ENCODE measurements at places on chromosomes 3 and 15. TPM values are rescaled to one million over a fixed set of nuclear protein-coding genes. Genes with fewer than 3 reads are reported as not detected.

DNA sequence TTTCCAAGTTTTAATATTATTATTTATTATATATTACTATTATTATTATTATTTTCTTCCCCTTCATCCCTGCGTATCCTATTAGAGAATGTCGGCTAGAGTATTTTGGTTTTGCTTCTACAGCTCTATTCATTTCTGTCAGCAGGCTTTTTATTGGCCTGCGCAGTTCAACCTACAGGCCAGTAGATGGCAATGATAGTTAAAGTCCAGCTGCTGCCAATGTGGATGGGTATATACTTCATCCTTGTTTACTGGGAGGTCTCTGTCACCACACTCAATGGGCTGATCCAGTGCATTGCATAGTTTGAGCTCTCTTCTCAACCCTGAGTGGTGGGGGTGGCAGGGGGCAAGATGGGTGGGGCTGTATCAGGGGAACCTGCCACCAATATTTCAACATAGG lies 799.8 kb downstream of the NSUN3 start:
- no peaks in the 10 kb centered on the region for H3K36me3 ChIP-seq
- H3K4me3 ChIP-seq, result no peak overlapping the region
- no peaks in the 10 kb centered on the region for H3K4me1 ChIP-seq
- no peak for DNase-seq
- no peaks in the 10 kb centered on the region for H3K27me3 ChIP-seq

- H3K4me1 ChIP-seq, result no peaks in the 10 kb centered on the region
- no peak overlapping the region for H3K4me3 ChIP-seq
- H3K36me3 ChIP-seq, result no peaks in the 10 kb centered on the region
- H3K27me3 ChIP-seq, result peaks cover 40% of the 10 kb centered on the region
These were observed 42.9 kb downstream of the SEMA5B start for GRCh38 chr3:122984650-122985049.

DNA sequence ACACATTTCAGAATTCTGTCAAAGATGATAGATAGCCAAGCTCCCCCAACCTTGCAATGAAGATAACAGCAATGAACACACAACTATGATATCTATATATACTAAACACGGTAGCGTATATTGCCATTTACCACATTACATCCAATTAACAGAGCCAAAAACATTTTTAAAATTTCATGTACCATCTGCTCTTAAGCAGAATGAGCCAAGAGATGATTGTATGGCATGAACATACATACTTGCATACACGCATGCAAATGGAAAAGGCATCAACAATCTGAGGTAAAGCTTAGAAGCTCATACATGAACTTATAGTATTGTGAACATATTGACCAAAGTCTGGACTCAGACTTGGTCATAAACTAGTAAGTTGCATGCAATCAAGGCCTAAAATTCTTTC lies 712.9 kb upstream of the GOLIM4 start:
- H3K27me3 ChIP-seq, result no peaks in the 10 kb centered on the region
- no peaks in the 10 kb centered on the region for H3K36me3 ChIP-seq
- DNase-seq, result no peak
- H3K4me3 ChIP-seq, result no peak overlapping the region

- DNase-seq, result no peak
These were observed 57.2 kb downstream of the KIF9 start for GRCh38 chr3:47225310-47225906.

DNA sequence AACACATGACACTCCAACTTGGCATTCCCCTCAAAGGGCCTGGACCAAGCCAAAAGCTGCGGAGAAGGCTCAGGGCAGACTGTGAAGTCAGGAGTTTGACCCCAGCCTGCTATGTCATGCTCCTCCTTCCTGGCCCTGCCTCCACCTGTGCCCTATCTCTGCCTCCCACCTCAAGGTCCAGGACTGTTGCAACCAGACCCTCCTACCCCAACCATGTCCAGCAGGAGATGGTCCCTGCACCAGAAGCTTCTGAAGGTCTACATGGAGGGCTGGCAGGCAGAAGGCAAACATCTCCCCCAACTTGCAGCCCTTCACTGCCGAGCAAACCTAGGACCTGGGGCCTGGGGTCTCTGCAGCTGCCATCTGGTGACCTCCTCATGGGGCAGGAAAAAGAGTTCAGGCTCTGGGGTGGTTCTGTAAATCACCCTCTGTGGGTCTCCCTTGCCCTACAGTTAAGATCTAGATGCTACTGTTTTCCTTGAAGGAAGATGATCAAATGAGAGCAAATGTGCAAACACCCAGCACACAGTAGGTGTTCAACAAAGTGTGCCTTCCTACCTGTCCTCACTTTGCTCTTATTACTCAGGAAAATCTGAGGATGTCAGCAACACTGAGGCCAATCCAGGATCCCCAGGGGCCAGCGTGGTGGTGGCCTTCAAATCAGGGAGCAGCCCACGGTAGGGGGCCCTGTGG lies 11.5 kb upstream of the CSK start:
- no peak overlapping the region for H3K27ac ChIP-seq
- no peak overlapping the region for H3K4me3 ChIP-seq
- H3K27me3 ChIP-seq, result peaks cover 6% of the 10 kb centered on the region
- no peaks in the 10 kb centered on the region for H3K36me3 ChIP-seq

Gene SEC62
- 63.1 TPM for total RNA-seq

GRCh38 chr15:60115579-60116380 lies 111.7 kb downstream of the FOXB1 start:
- H3K4me1 ChIP-seq, result peaks cover 14% of the 10 kb centered on the region
- H3K27ac ChIP-seq, result no peak overlapping the region
- no peaks in the 10 kb centered on the region for H3K36me3 ChIP-seq
- H3K27me3 ChIP-seq, result peaks cover 2% of the 10 kb centered on the region
- H3K4me3 ChIP-seq, result no peak overlapping the region
- no peak for DNase-seq

GRCh38 chr3:116270056-116270455 lies 175.2 kb downstream of the LSAMP start:
- H3K36me3 ChIP-seq, result no peaks in the 10 kb centered on the region
- H3K27ac ChIP-seq, result no peak overlapping the region
- no peak for DNase-seq
- H3K4me3 ChIP-seq, result no peak overlapping the region
- no peaks in the 10 kb centered on the region for H3K27me3 ChIP-seq
- no peaks in the 10 kb centered on the region for H3K4me1 ChIP-seq
